Nucleus accumbens (tissue), 56 donors: ENCODE measurements at places on chromosomes 1 and 21.

DNA sequence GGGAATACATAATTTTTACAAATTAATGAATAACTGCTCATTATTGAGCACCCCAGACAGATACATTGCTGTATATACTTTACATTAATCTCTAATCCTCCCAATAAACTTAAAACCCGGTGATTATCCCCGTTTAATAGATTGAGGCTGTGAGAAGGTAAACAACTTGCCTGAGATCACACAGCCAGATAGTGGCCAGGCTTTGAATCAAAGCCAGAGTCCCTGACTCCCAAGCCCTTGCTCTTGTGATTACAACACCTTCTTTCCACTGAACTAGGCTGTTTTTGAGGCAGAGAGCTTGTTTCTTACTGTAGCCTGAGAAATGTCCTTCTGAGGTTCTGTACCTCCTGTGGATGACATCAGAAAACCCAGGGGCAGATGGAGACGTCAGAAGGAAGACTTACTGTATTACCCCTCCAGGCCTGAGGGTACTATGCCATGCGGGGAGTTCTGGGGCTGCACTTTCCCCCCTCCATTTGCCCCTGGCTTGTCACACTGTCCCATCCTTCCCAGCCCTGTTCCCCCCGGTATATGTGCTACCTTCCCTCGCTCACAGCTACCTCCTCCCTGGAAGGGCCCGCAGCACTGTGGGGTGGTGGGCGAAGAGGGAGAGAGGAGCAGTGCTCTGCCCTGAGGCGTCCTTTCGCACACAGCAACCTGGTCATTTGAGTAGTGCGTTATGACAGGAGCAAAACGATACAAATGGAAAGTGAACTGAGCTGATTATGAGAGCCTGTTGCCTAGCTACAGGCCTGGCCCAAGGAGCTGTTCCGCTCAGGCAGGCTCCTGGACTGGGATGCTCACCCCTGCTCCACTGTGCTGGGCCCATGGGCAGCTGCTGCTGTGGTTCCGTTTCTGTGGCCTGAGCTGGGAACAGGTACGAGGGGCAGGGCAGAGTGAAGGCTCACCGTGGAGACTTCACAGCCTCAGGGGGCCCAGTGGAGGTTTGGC, 4.6 kb downstream of the KCNC4 start:
- DNase-seq, result no peak

GRCh38 chr1:100347009-100347966, 5.0 kb upstream of the CDC14A start:
- DNase-seq, result no peak

GRCh38 chr1:62229932-62230331, 35.3 kb downstream of the L1TD1 start:
- no peak for DNase-seq

DNA sequence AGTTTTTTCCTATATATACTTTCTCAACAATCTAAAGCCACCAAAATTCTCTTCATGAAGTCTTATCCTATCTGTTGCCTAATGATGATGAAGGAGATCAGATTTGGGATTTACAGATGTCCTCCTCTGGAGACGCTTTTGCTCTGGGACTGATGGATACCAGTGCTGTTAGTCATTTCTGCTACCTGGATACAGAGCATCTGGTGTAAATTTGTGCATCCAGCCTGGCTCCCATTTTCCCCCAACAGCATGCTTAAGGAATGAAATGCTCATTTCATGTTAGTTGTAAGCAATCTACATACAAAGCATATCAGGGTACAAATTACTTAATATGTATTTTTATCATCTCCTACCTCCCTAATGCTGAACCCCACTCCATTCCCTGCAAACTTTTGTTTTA, 57.7 kb downstream of the HNRNPR start:
- DNase-seq, result no peak

GRCh38 chr1:247370786-247371732, 39.4 kb upstream of the ZNF496 start:
- DNase-seq, result no peak

- no peak for DNase-seq
These were observed 136.6 kb downstream of the PRDM2 start for GRCh38 chr1:13836631-13837030.

DNA sequence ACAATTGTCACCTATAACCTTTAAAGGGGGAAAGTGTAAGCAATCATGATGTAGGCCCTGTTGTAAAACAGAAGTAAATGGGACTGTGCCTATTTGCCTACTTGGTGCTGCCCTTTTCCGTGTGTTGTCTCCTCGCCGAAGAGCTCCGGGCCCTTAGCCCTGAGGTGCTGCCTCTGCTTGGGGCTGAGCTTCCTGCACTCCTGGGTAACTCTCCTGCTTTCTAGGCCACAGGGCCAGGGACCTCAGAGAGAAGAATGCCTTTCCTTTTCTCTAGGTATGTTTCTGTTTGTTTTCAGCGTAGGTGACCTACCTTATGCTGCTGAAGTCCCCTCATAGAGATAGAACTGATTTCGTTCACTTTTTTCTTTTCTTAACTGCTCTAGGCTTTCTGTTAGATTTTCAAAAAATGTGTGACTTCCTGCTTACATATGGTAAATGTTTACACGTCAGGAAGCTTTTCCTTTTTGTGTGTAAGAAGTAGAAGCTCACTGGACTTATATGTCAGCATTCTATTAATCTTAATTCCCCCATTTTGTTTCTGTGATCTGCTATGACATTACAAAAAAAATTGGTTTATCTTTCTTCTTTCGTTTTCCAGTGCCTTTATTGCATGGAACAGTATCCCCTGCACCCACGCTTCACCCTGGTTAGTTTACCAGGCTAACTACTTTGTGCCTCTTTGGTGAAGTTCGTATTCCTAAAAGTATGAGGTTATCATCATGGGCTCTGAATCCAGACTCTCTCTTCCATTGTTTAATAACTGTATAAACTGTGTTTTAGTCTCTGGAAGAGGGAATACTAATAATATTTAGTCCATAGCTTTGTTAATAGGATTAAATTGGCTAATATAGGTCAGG, 61.7 kb downstream of the ITSN1 start:
- DNase-seq, result no peak

- no peak for DNase-seq
These were observed 71.2 kb downstream of the PCNX2 start for GRCh38 chr1:233224311-233224710.

GRCh38 chr1:22831729-22832413, 121.2 kb downstream of the EPHB2 start:
- no peak for DNase-seq

DNA sequence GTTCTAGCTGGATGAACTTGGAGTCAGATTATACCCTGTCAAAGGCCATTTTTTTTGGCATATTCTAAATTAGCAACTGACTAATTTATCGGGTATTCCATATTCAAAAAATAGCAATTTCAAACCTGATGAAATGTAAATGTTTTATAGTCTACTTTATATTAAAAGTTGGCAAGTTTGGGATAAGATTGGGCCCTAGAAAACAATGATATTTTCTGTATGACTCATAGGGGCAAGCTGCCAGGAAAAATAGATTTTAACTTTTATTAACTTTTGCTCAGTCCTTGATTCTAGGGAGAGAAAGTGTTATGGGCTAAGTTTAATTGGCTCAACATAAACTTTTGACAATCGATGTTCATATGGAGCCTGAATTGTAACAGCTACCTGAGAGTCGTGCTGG, 576.9 kb upstream of the B3GALT2 start:
- no peak for DNase-seq

DNA sequence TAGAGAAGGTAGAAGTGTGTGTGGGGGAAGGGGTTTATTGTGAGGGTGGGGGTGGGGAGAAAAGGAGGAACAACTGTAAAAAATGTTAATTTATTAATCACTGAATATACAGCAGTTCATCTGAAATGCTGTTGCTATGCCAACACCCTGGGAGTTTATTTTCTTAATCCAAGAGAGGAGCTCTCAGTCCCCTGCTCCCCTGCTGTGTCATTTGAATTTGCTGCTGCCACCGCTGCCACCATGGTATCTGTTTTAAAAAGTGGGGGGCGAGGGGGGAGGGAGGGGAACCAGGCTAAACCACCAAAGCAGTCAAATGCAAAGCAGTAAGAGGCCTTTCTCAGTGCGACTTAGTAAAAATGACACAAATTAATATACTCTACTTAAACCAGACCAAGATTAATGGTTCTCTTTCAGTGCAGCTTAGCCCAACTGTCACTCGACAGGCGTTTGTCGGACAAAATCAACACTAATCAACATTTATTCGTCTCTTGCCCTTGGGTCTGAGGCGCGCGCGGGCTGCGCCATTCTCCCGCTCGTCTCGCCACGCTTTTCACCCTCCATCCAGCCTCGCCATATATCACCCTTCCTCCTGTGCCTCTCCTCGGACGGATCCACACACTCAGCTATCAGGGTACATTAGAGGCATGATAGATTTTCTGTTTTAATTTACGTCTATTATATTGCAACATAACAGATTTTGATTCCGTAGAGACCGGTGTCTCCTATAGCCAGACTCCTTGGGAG, 76.2 kb downstream of the PBX1 start:
- DNase-seq, result no peak

DNA sequence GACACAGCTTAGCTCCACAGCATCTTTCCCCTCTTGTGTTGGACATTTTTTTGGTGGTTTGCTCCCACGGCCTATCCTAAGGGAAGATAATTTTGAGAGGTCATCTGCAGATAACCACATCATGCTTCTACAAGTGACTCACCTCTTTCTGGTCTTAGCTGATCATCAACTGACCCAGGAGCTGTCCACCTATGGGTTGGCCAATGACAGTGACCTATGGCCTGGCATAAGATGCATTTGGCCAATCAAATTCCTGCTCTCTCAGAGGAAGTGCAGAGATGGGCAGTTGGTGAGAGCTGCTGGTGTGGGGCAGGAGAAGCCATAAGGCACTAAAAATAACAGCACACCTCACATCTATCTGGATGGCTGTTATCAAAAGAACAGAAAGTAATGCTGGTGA, 100.0 kb upstream of the CLDN14 start:
- no peak for DNase-seq

GRCh38 chr21:39040494-39041110, 142.6 kb downstream of the PSMG1 start:
- DNase-seq, result no peak

DNA sequence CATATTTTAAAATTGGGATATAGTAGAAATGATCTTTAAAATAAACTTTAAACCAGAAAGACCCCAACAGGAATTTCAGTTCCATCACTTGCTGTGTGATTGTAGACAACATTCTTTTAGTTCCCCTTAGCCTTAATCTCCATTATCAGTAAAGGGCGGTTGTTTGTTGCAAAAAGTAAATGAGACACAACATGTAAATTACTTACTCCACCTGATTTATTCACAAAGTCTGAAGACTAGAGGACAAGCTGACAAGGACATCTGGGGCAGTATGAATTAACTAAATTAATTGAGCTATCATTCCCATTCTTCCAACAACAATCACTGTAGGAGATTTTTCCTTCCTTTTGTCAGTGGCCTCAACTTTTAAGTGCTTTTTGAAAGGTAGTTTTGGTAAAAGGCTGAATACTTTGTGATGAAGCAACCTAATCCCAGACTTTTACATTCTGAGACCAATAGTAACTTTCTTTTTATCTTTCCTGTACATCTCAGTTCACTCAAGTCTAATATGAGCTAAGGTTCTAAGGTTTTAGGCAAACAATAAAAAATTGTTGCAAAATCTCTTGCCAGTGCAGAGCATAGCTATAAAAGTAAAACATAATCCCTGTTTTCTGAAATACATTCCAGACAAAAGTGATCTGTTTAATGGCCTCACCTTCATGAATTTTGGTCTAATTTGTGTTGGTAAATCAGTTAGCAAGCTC, 6.2 kb downstream of the SLC19A2 start:
- no peak for DNase-seq

DNA sequence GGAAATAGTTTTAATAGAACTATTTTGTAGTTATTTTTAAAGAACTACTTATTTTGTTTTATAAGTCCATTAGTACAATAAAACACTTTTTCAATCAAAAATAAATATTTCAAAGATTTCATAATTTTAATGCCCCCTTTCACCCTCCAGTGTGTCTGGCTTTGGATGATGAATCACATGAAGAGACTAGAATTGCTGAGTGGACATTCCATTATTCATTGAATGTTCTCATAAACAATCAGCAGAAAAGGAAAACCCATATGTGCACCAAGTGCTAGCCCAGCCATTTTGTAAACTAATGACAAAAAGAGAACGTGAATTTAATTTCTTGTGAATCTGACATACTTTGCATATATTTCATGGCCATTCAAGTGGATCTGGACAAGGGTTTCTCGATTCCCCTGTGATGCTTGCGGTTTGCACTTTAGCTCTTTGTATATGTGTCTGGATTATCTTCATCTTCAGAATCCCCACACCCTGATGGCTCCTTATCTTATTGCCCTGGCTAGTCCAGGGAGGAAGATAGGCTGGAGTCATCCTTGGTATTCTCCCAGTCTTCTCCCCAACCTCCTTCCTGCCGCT, 20.7 kb upstream of the CHIA start:
- DNase-seq, result no peak

GRCh38 chr1:36971852-36972618, 62.3 kb downstream of the GRIK3 start:
- DNase-seq, result no peak

GRCh38 chr1:39816415-39817090, 27.9 kb upstream of the BMP8B start:
- DNase-seq, result peak; percentile 58

DNA sequence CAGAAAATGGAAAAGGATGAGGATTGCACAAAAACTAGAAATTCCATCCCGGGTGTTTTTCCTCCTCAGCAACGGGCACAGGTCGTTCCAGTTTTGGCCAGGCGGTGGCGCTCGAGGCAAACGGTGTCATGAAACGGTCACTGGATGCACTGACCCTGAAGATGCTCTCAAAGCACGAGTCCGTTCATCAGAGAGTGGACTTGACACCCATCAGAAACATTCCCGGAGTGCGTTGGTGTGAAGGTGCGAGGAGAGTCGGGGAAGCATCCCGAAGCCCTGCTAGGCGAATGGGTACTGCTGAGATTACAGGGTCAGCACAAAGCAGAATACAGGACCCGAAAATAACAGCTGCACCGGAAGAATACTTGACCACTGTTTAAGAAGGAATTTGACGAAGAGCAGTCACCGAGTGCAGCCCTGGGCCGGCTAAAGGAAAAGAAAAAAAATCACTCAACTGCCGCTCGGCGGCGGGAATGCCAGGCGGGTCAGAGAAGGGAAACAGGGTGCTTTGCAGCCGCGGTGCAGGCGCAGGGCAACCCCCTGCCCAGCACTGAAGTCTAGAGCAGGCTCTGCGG, 71.7 kb upstream of the ETS2 start:
- DNase-seq, result peak; percentile 38
